Esophagus muscularis mucosa (tissue), 4 donors: ENCODE measurements at places on chromosomes 11 and 22. TPM values are rescaled to one million over a fixed set of nuclear protein-coding genes. Genes with fewer than 3 reads are reported as not detected.

Gene MAJIN
- not detected for total RNA-seq

Gene DGAT2
- 2.6 TPM for total RNA-seq

Gene LMNTD2
- total RNA-seq: 1.2 TPM

Gene PISD
- 23.7 TPM for total RNA-seq

Gene HPX
- total RNA-seq: 0.52 TPM

Gene RTL10
- 14.8 TPM for total RNA-seq

DNA sequence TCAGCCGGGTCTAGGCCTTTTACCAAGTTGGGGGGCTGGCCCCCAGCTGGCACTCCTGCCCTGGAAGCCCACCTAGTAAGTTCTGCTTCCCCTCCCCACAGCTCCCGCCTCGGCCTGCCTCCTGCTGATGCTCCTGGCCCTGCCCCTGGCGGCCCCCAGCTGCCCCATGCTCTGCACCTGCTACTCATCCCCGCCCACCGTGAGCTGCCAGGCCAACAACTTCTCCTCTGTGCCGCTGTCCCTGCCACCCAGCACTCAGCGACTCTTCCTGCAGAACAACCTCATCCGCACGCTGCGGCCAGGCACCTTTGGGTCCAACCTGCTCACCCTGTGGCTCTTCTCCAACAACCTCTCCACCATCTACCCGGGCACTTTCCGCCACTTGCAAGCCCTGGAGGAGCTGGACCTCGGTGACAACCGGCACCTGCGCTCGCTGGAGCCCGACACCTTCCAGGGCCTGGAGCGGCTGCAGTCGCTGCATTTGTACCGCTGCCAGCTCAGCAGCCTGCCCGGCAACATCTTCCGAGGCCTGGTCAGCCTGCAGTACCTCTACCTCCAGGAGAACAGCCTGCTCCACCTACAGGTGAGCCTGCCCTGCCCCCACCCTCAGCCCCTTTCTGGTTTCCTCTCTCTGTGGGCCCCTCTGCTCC lies 7.3 kb downstream of the RTN4RL2 start:
- DNase-seq: no peak

DNA sequence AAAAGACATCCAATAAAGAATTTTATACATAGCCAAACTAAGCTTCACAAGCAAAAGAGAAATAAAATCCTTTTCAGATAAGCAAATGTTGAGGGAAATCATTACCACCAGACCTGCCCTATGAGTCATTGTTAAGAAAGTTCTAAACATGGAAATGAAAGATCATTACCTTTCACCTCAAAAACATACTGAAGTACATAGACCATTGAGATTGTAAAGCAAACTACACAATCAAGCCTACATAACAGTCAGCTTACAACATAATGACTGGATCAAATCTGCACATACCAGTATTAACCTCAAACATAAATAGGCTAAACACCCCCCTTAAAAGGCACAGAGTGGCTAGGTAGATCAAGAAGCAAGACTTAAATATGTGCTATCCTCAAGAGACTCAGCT lies 501.0 kb upstream of the LUZP2 start:
- no peak for DNase-seq

DNA sequence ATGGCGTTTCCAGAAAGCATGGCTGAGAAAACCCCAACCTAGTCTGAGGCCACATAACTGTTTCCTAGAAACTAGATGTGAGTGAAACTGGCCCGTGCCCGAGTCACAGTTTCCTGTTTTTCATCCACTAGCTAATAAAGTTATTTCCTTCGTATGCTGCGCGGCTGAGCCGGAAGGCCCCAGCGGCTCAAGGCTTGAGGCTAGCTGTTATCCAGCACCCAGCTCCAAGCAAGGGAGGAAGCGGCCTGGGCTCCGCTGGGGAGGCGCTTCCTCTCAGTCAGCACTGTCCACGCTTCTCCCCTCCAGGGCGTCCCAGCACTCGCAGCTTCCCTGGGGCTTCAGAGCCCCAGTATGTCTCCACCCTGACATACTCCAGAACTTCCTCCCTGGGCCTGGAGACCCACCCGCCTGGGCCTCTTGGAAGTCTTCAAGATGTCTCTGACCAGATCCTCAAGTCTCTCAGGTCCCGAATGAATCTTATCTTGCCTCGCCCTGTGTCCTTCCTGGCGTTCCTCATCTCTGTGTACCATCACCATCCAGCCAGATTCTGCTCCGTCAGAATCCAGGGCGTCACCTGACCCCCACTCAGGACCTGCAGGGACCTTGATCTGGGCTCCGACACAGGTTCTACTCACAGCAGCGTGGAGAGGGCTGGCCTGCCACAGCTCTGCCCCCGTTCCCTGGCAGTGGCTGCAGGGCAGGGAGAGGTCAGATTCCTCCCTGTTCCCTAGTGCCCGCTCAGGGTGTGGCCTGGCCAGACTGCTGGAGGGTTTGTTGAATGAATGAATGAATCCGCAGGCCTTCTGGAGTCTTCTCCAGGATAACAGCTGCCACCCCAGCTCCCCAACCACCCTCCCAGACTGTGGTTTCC lies 81.9 kb downstream of the LRRC32 start:
- DNase-seq: peak; percentile 92

GRCh38 chr11:102064316-102064715 lies 17.1 kb downstream of the CFAP300 start:
- no peak for DNase-seq

DNA sequence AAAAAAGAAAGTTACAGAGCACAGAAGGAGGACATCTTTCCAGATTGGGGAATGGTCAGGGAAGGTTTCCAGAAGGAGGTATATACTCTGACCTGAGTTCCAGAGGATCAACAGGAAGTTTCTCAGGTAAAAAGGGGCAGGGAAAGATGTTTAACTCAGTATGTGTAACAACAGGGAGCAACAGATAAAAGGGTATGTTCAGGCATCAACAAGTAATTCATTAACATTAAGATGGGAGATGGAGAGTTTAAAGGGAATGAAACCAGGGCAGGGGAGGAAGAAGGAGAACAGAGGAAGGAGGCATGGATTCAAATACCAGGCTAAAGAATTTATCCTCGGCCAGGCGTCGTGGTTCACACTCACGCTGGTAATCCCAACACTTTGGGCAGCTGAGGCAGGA lies 2.5 kb upstream of the DENND5A start:
- DNase-seq: no peak

- DNase-seq: no peak
Observed at GRCh38 chr11:64581057-64581523, 9.9 kb upstream of the SLC22A12 start.

DNA sequence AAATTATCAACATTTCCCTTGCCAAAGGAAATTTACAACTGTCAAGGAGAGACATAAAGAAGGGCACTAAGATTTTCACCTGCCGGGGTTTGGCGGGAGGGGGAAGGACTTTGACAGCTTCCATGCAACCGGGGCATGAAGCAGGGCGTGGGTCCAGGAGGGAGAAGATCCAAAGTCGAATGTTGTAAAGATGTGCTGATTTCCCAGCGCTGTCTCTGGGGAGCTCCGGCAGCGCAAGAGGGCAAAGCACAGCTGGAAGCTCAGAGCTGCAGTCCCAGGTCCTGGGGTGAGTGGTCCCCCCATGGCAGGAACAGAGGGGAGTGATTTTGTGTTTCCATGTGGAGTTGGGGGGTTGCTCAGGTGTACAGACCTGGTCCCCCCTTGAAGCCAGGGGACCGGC lies at the start of gene MS4A10:
Gene MS4A10, plus strand, starts transcription at position 198 of the 400 bp plus-strand sequence. CDS start 5,003 bp downstream, outside the sequence.
- DNase-seq: no peak

DNA sequence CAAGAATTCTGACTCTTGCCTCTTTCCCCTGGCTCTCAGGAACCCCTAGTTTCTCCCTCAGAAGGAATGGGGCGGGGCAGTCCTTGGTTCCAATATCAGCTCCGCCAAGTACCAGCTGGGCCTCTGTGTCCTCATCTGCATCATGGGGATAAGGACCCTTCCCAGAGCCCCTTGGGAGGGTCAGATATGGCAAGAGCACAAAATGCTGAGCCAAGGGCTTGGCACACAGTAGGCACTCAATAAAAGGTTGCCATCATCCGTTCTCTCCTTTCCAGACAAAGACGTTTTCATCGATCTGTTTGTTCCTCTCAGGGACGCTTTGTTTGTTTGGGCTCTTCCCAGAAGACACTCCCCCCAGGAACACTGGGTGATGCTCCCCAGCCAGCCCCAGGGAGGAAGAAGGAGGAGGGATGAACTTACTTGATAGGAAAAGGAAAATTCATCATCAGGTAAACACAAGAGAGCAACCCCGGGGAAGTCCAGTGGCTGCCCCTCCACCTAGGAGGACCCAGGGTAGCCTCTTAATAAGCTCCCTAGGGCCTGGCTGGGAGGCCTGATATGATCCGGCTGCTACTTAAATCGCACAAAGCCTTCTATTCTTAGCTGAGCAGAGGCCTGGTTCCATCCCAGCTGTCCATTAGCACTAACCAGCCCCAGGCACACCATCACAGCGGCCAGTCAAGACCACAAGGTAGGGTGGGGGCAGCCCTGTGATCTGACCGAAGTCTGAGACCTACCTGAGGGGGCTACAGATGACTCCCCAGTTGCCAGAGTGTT lies 19.6 kb downstream of the GDPD5 start:
- no peak for DNase-seq

- DNase-seq: no peak
Observed at GRCh38 chr11:77525455-77526091, 51.7 kb upstream of the PAK1 start.

DNA sequence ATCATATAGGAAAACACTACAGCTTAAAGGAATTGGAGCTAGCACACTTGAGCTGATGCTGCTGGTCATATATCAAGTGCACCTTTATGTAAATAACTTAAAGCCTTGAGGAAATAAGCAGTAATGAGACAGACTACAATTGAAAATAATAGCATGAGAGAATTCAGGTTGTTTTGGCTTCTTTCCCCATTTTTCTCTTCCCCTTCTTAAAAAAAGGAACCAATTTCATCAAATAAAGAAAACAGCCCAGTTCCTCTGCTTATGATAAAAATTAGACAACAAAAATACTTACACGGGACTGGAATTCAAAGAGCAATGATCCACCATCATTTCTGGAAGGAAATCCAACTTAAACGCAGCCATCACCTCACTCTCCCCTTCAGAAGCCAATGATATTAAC lies 50.2 kb upstream of the RAPSN start:
- DNase-seq: no peak

DNA sequence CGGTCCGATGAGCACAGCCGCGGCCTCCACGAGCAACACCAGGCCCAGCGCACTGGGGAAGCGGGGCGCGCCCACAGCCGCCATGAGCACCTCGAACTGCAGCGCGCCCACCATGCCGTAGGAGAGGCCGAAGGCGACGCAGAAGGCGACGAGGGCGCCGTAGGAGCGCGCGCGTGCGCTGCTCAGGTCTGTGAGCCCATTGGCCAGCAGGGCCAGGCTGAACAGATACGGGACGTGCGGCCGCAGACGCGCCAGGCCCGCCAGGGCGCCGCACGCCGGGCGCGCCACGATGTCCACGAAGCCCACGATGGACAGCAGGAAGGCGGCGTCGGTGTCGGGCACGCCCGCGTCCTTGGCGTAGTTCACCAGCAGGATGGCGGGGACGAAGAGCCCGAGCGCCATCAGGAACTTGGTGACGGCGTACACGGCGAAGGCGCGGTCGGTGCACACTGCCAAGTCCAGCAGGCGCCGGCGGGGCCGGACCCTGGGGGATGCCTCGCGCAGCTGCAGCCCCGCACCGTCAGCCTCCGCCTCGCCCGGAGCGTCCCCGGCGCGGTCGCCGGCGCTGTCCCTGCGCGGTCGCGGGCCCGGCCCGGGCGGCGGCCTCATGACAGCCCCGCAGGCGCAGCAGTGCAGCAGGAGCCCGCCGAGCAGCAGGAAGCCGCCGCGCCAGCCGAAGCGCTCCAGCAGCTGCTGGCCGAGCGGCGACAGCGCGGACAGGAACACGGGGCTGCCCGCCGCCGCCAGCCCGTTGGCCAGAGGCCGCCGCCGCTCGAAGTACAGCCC lies 2.9 kb downstream of the SLC16A8 start:
- DNase-seq: no peak

DNA sequence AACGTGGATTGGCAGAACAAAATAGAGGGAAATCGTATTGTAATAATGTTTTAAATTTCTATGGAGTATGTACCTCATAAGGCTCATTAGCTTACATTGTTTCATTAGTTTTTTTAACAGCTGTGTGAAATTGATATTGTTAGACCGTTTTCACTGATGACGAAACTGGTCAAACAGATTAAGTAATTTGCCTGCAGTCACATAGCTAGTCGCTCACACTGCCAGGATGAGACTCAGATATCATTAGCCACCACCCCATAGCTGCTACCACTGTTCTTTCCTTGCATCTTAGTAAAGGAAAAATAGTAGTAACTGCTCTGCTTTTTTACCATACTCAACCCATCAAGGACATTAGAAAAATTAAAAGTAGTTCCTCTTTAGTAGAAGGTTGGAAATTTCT lies 64.0 kb downstream of the DKK3 start:
- no peak for DNase-seq

- no peak for DNase-seq
Observed at GRCh38 chr22:18012531-18012930, 11.8 kb downstream of the MICAL3 start.

- no peak for DNase-seq
Observed at GRCh38 chr11:103359216-103359615, 250.0 kb downstream of the DYNC2H1 start.
